ENCODE measurements at places on chromosomes 4 and X.

DNA sequence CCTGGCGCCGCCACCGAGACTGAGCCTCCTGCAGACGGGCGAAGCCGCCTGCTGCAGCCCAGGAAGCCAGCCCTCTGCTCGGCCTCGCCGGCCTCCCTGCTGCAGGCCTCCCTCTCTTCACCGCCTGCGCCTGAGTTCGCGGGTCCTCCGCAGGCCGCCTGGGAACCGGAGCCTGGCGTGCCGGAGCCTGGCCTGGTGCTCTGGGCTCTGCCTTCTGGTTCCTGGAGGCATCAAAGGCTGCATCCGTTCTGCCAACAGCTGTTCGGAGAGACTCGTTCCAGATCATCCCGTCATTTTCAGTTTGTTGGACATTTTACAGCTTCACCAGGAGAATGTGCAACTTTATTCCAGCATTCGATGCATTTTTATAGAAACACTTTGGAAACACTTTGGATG is 178.0 kb downstream of the DCLK2 start:
- no peak for DNase-seq

- DNase-seq: peak; percentile 30
Observed at GRCh38 chr4:61201561-61201960, 1.4 kb downstream of the ADGRL3 start.

DNA sequence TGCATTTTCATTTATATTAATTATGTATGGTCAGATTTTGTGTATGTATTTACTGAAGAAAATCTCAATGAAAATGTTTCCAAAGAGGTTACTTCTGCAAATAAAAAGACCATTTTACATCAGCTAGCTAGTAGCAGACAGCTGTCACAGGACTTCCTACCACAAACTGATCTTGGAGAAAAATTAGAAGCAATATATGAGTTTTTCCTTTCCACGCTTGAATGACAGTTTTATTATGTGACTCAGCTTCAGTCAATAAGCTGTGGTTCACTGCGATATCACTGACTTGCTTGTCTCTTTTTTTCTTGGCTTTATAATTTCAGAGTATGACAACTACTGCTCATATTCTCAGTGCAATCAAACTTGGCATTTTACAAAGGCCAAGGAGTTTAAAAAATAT is 787.4 kb upstream of the GALNTL6 start:
- peak; percentile 12 for DNase-seq

DNA sequence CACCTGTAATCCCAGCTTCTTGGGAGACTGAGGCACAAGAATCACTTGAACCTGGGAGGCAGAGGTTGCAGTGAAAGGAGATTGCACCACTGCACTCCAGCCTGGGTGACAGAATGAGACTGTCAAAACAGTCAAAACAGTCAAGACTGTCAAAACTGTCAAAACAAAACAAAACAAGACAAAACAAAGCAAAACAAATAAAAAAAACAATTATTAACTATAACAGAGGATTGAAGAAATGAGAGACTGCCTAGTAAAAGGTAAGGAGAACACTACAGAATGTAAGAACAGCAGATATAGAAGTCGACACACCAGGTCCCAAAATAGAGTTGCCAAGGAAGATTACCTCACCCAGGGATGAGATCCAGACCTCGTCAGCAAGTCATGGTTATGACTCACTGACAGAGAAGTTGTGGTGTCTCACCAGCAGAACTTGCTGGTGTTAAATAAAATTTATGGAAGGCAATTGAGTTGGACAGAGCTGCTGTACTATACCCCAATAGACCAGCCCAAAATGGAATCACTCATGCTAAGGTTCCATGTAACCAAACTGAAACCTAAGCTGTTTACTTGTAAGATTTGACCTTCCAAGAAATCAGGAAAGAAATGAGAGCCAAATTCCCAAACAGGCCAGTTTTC is 32.1 kb upstream of the GK start:
- DNase-seq: peak; percentile 55

DNA sequence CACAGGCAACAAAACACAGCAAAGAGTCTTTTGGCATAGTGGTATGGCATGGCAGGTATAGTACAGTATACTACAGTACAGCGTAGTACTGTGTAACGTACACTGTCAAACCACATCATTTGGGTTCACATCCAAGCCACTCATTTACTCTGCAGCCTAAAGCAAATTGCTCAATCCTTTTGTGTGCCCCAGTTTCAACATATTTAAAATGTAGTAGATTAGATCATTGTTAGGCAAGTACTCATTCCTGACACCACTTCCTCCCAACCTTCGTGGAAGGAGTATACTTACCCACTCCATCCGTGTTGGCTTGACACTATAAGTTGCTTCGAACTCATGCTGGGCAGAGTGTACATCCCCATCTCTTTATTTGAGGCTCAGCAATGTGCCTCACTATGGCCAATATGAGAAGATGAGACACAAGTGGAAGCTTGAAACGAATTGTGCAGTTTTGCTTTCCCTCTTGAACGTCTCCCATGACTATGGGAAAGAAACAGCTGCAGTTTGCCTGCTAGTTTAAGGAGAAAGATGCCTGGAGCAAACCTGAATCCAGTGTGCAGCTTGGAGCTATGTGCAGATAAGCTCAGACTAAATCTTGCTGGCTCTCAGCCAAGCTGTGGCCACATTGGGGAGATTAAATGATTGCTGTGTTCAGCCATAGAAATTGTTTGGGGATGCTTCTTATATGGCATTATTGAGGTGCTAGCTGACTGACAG is 85.7 kb upstream of the TBL1X start:
- peak; percentile 17 for DNase-seq
